ENCODE measurements at places on chromosomes 4 and X.

DNA sequence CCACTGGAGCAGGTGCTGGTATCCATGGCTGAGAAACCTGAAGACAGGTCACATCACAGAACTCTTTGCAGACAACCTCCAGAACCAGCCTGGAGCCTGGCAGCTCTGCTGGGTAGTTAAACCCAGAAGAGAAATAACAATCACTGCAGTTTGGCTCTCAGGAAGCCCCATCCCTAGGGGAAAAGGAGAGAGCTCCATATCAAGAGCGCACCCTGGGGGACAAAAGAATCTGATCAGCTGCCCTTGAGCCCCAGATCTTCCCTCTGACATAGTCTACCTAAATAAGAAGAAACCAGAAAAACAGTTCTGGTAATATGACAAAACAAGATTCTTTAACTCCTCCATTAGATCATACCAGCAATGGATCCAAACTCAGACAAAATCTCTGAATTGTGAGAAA is 823.2 kb upstream of the FRG1 start:
- DNase-seq = no peak

- no peak for DNase-seq
Observed at GRCh38 chrX:137930533-137930932, 364.6 kb downstream of the ZIC3 start.

DNA sequence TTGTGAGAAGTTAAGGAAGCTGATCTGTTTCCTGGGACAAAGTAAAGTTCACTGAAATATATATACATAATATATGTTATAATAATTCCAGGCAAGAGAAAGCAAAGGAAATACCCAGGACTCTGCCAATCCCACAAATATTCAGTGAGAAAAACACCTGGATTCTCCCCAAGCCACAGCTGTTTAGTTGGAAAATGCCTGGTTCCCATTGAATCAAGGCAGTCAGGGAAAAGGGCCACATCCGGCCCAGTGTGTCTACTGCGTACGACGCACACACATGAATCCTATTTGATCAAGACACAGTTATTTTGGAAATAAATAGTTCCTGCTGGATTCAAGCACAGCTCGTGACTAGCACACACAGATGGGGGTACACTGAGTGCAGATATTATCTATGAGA is 6.3 kb upstream of the DCHS2 start:
- no peak for DNase-seq

GRCh38 chrX:1945879-1946278 is 331.0 kb downstream of the ASMT start:
- no peak for DNase-seq

DNA sequence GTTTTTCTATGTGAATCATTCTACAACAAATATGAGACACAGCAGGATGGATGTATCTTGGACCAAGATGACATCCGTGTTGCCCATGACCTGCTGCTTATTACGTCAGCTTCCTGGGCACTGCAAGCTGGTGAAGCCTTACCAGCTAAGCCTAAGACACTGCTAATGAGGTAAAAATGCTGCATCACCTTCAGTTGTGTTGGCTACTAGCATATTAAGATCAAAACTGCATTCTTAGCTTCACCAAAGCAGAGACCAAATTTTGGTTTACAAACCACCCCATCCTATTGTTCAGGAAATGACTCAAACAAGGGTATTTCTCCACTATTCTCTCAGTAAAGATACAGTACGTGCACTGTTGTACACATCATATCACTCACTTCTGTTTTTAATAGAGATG is 50.3 kb downstream of the MAML3 start:
- DNase-seq = peak; percentile 13

- no peak for DNase-seq
Observed at GRCh38 chrX:102712216-102712966, at the start of gene GPRASP2. Gene GPRASP2, plus strand, starts transcription at chrX:102712448. Its CDS starts 2,422 bp downstream, at chrX:102714870.

- no peak for DNase-seq
Observed at GRCh38 chr4:177119691-177120090, 190.0 kb upstream of the NEIL3 start.

GRCh38 chr4:186651181-186651603 is 72.5 kb downstream of the FAT1 start:
- no peak for DNase-seq

GRCh38 chr4:72969976-72970375 is 99.5 kb downstream of the COX18 start:
- no peak for DNase-seq

- DNase-seq = no peak
Observed at GRCh38 chr4:40594261-40595178, 35.1 kb downstream of the RBM47 start.

DNA sequence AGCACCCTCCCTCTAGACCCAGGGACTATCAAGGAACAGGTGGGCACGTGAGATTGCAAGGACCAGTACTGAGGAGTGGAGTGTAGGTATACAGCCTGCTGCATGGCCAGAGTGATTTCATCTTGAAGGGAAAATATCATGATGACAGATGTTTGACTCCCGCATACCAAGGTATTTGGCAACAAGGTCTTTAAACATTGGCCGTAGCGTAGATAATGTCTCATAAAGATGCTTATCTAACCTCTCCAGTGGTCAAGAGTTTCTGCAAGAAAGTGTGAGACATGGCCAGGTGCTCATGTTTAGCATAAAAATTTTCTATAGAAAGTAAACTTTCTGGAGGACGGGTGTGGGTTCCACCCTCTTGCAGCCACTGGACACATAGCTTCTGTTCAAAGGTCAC is 18.7 kb upstream of the ZNF630 start:
- DNase-seq = no peak

DNA sequence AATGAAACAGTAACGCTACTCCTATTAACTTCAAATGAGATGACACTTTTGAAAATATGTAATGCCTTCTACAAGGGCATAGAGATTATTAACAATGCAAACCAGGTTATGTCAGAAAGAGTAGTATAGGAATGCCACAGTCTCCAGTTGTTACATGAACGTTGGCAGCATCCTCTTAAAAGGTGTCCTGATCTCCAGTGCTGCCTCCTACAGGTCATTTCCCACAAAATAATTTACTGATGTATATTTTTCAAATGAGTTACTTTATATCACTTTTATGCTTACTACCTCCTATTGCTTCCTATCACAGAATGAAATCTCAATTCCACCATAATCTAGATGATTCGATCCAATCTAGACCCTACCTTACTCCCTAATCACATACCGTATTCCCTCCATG is 195.2 kb upstream of the EPHA5 start:
- no peak for DNase-seq

GRCh38 chr4:3210467-3210866 is 38.5 kb upstream of the MSANTD1 start:
- DNase-seq = no peak

GRCh38 chr4:1402021-1402515 is 4.2 kb downstream of the NKX1-1 start:
- no peak for DNase-seq

DNA sequence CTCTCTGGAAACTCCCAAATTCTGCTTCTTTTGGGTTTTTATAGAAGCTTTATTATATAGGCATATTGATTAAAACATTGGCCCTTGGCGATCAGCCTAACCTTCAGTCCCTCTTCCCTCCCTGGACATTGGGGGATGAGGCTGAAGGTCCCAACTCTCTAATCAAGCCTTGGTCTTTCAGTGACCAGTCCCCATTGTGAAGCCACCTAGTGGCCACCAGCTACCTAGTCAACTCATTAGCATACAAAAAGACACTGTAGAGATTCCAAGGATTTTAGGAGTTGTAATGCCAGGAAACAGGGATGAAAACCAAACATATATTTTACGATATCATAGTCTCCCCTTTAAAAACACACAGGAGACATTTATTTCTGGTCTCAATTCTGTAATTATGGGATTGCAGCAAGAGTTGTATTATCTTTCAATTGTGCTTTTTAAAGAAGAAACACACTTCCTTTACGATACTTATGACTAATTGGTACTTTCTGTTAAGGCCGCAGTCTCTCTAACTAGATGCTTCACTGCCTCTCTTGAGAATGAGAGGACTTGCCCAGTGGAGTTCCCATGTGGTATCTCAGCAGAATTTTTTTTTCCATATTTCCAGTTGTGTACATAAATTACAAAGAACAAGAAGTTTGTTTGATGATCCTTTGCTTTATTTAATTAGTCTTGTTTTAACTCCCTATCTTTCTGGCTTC is 58.2 kb downstream of the WDR17 start:
- no peak for DNase-seq

DNA sequence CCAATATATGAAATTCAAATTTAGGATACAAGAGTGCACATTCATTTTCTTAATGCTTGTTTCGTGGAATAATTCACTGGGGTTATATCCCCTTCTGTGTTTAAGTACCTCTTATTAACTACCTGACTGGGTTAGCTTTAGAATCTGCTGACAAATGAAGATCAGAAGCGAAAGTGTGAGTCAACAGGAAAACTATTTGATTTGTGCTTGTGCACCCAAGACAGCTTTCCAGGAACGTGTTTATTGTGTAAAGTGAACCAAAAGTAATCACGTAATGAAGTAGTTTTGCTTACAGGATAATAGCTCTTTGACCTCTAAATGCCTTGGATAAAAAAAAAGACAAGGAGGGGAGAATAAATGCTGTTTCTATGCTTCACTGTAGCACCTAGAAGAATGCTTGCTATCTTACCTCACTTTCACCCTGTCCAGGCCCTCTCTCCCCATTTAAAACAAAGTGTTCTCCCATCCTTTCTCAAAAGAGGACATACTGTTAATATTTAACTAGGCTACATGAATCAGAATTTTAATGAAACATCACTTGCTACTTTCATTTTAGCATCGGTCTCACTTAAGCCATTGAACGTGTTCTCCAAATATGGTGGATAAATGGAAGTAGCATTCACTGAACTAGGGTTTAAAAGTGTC is 141.9 kb downstream of the THOC2 start:
- no peak for DNase-seq

GRCh38 chrX:72297953-72298730 is 7.6 kb downstream of the CITED1 start:
- no peak for DNase-seq
